ENCODE measurements at places on chromosomes 4 and X.
A peak's percentile ranks its signal among the peaks of the same experiment; 100 is the strongest.

GRCh38 chr4:144985531-144985930, 112.5 kb downstream of the ANAPC10 start:
- DNase-seq: no peak

DNA sequence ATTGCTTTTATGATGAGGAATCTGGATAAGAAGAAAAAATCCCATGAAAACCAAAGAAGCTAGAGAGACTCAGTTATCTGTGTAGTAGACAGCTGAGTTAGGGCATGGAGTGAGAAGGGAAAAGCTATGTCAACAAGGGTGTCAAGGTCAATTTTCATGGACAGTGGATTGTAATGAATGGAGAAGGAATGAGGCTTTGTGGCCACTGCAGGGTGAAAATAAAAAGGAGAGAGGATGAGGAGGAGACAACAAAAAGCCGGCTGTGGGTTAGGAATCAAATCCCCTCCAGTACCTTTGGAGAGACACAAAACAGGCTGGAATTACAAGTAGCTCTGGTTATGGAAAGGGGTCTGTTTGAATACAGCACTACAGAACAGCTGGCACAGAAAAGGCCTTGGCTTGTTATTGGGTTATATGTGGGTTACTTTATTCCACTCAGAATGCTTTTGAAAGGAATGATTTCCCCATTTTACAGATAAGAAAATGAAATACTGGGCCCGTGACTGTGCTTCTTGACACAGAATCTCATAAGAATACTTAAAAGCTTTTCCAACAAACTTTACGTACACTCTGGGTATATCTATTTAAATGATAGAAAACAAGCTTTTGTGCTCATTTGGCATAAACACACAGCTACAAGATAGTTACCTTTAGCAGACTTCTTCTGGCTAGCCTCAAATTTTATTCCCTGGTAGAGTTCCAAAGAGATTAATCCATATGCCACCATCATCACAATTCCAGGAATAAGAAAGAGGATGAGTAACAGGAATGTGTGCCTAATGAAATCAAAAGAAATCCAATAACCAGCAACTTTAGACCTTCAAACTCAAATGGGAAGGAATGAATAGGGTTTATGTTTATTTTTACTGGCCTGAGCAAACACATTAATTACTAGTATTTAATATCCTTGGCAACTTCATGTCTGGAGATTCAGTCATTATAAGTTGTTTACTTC, 7.5 kb downstream of the CCKAR start:
- no peak for DNase-seq

DNA sequence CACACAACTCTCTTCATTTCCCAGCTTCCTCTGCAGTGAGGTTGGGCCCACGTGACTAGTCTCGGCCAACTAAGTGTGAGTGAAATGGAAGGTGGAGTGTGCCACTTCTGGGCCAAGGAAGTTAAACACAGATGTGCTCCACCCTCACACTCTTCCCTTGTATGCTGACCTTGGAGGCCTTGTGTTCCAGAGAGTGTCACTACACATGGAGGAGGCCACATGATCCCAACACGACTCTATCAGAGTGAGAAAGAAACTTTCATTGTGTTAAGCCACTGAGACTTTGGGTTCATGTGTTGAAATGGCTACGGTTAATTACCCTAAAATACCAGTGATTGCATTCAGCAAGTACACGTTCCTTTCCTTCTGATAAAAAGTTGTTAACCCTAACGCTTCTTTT, 55.1 kb downstream of the TBC1D9 start:
- no peak for DNase-seq

DNA sequence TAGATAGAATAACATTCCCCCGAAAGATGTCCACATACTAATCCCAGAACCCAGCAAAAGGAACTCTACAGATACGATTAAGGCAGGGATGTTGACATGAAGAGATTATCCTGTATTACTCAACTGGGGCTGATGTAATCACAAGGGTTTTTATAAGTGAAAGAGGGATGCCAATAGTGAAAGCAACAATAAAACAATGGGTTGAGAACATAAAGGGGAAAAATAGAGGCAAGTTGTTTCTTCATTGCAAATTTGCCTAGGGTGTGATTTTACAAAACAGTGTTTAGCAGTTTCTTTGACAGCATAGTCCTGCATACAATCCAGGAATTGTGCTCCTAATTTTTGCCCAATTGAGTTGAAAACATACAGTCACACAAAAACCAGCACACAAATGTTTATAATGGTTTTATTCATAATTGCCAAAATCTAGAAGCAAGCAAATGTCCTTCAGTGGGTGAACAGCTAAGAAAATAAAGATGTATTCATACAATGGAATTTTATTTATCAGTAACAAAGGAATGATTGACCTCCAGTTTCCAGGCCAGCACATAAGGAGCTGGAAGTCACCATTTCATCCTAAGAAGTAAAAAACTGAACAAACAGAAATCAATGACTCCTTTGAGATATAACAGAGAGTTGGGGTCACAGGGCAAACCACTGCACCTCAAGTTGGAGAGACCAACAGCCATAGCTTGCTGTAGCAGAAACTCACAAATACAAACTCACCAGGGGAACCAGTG, 107.2 kb downstream of the CENPC start:
- DNase-seq: no peak

GRCh38 chrX:10465254-10465653, 155.1 kb downstream of the MID1 start:
- DNase-seq: no peak

DNA sequence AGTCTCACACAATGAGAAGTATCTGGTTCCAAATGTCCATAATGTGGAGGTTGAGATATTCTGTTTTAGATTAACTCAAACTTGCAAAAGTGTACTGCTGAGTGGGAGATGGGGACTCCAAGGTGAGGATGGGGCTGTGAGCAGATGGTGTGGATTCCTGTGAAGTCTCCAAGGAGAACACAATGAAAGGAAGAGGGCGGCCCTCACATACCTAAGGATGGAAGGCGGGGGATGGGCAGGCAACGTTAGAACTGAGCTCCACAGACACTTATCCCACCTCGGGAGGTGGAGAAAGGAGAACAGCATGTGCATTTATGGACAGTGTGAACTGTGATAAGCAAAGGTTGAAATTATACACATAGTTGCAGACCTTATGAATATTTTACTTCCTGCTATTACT, 9.9 kb upstream of the SPATA4 start:
- DNase-seq: no peak

DNA sequence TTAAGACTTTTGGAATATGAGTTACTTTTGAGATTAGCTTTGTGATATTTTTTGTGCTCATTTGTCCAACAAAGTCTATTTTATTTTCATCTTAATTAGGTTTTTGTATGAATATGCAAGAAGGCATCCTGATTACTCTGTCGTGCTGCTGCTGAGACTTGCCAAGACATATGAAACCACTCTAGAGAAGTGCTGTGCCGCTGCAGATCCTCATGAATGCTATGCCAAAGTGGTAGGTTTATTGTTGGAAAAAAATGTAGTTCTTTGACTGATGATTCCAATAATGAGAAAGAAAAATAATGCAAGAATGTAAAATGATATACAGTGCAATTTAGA, 10.8 kb downstream of the ALB start:
- DNase-seq: no peak

DNA sequence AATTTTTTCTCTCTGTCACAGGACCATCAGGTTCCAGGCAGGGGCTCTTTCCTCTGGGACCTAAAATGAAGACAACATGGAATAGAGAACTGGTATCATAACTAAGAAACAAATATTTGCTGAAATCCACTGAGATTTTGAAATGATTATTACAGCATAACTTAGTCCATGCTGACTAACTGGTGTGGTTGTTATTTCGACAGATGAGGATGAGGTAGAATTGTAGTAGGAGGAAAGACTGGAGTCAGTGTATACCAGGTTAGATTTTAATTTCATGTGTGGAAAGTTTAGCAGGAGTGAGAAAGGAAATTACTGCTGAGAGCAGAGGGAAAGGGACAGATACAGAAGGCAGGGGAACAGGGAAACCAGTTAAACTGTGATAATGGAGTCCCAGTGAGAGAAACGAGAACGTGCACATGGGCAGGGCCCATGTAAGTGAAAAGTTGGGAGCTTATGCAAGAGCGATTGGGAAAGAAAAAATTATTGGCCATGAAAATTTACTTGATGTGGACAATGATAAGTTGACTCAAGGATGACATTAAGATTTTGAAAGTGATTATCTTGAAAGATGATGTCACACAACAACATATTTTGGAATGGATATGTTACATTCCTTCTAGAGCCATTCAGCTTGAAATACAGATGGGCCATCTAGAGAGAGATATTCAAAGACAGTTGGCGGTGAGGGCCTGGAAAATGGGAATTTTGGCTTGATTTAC, 98.7 kb upstream of the DDIT4L start:
- no peak for DNase-seq

GRCh38 chr4:14225688-14226207, 598.2 kb upstream of the BOD1L1 start:
- DNase-seq: no peak

GRCh38 chr4:48372272-48372671, 30.9 kb downstream of the SLAIN2 start:
- no peak for DNase-seq

DNA sequence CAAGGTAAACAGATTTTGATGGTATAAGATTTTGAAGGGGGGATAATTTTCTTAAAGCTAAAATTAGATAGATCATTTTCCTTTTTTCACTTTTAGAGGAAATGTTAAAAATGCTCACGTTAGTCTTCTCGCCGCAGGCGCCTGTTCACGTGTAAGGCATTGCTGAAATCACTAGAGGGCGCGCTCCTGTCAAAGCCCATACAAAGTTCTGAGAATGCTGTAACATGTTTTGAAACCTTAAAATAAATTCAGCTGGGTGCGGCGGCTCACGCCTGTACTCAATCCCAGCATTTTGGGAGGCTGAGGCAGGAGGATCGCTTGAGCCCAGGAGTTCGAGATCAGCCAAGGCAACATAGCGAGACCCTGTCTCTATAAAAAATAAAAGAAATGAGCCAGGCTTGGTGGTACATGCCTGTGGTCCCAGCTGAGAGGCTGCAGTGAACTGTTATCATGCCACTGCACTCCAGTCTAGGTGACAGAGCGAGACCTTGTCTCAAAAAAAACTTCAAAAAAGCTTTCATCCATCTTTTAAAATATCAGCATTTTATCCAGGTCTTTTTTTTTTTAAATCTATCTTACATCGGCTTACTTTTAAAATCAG, 138.0 kb downstream of the RBMX2 start:
- peak; percentile 17 for DNase-seq

- no peak for DNase-seq
Observed at GRCh38 chr4:41143311-41144039, 70.9 kb downstream of the APBB2 start.

DNA sequence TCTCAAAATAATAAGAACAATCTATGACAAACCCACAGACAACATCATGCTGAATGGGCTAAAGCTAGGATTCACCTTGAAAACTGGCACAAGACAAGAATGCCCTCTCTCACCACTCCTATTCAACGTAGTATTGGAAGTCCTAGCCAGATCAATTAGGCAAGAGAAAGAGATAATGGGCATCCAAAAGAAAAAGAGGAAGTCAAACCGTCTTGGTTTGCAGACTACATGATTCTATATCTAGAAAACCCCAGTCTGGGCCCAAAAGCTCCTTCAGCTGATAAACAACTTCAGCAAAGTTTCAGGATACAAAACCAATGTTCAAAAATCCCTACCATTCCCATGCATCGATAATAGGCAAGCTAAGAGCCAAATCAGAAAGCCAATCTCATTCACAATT, 59.0 kb downstream of the CHM start:
- DNase-seq: no peak

DNA sequence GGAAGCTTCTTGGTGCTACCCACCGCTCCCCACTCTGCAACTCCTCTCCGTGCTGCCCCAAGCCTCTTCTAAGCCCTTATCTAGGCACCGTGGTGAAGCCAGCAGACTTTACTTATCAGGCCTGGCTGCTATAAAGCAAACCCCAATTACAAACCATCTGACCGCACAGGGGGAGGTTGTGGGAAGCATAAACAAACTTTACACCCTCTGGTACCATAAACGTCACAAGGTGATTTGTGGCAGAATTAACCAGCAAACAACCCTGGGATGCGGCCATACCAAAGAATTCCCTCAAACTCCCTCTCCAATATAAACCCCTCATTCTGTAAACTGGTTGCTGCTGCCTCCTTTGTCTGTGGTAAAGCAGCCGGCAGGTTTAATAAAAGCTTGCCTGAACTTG, 55.2 kb downstream of the MAGEC2 start:
- no peak for DNase-seq

DNA sequence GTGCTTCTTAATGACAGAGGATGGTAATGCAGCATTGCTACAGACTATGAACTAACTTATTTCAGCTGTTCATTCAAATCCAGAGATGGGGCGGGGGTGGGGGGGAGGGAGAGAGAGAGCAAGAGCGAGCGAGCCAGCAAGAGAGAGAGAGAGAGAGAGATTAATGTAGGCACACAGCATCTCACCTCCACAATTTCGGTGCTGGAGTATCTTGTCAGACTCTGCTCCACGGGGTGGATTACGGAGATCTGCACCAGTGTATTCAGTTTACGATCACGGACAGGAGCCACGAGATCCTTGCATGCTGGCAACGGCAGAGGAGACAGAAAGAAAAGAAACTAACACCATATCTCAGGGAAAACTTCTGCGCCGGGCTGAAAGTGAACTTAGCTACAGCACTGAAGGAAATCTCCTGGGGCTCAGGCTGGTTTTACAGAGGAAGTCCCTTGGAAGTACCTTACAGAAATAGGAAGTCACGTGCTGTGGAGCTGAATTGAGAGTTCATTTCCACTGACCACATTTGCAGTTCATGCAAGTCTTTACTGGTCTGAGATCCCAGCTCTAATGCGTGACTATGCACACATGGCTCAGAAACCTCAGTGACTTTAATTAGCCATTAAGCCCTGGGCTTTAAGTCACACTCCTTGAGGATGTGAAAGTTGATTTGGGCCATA, 440.9 kb downstream of the INPP4B start:
- DNase-seq: peak; percentile 65

DNA sequence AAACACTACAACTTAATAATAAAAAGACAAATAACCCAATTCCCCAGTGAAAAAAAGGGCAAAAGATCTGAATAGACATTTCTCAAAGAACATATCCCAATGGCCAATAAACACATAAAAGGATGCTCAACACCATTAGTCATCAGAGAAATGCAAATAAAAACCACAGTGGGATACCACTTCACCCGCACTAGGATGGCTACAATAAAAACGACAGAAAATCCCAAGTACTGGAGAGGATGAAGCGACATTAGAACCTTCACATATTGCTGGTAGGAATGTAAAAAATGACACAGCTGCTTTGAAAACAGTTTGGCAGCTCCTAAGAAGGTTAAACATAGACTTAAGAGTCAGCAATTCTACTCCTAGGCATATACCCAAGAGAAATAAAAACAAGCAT, 140.6 kb upstream of the ARX start:
- no peak for DNase-seq

DNA sequence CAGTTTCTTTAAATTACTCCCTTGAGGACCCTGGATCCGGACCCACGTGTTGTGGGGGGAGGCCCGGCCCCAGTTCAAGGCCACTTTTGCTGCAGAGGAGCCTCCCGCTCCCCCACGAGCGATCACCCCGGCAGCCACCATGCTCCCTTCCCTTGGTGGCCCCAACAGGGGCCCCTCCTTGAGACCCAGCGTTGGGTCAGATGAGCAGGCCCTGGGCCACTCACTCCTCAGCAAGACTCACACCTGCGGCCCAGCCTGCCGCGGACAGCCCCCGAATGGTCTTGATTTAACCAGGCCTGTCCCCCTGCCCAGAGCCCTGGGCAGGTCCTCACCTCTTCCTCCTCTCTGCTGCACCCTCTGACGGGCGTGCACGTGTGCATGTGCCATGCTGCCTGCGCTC, 4.3 kb downstream of the CPLX1 start:
- DNase-seq: no peak

GRCh38 chr4:38787693-38788092, 4.9 kb upstream of the TLR10 start:
- no peak for DNase-seq
